Adrenal gland (tissue), 19 donors: ENCODE measurements at places on chromosomes 12 and 14. TPM values are rescaled to one million over a fixed set of nuclear protein-coding genes. Genes with fewer than 3 reads are reported as not detected.

The ACOT6 gene
- not detected for total RNA-seq

The BMAL2 gene
- total RNA-seq: 0.83 TPM

The GNB3 gene
- 0.44 TPM for total RNA-seq

GRCh38 chr12:2735432-2735831 is 59.3 kb upstream of the FKBP4 start:
- no peak for DNase-seq

DNA sequence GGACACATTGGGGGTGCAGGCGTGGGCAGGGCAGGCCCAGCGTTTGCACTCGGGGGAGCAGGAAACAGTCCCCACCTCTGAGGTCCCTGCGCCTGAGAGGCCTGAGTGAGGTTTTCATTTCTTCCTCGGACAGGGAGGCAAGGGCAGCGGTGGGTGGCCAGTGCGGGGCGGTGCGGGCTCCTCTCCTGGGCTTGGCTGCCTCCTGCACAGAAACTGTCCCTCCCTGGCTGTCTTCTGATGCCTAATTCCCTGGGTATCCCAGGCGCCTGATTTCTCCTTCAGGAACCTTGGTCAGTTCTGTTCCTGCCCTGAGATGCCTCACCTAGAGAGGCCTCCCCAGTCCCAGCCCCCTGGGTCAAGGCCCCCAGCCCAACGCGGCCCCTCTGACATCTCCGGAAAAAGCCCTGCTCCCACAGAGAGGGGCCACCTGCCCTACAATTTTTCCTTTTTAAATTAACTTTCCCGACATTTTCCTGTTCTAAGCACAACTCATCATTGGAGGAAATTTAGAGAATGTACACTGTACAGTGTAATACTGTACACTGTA is 260.3 kb downstream of the ADGRD1 start:
- no peak for DNase-seq

DNA sequence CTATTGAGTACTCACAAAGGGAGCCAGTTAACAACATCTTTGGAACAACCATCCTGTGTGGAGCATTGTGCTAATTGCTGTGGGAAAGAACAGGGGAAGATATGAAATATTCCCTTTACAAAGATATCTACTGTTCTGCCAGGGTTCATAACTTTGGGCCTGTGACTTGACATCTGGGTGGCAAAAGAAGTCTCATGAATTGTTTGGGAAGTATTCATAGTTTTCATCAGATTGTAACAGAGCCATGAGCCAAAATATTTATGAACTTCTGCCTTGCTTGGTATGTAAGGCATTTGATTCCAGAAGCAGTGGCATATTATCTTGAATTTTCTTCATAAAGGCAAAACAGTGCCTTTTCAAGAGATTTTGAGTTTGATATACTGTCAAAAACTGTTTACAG is 816.2 kb downstream of the DIO2 start:
- no peak for DNase-seq
